ENCODE measurements at places on chromosomes 13 and 19.

DNA sequence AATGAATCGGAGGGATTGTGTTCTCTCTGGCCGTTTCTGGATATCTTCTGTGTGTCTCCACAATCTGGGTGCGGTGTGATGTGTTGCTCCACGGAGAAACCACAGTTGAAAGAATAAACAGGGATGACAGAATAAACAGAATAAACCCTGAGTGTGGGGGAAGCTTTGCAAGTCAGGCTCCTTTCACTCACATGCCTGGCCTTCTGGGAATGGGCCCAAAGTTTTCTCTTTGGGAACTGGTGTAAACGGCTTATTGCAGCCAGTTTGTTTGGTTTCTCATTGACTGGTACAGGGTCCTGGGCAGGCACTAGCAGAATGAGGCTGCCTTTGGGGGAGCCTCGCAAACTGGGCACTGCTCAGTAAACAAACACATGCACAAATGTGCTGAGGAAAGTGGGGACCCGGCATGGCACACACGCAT is 324.7 kb downstream of the DLEU7 start:
- no peak for DNase-seq

- no peak for DNase-seq
Observed at GRCh38 chr19:31337008-31337914, 12.0 kb downstream of the TSHZ3 start.

DNA sequence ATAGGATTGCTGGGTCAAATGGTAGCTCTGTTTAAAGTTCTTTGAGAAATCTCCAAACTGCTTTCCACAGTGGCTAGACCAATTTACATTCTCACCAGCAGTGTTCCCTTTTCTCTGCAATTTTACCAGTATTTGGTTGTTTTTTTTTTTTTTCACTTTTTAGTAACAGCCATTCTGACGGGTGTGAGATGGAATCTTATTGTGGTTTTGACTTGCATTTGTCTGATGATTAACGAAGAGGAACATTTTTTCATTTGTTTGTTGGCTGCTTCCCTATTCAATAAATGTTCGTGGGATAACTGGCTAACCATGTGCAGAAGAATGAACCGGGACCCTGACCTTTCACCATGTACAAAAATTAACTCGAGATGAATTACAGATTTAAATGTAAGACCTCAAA is 31.2 kb downstream of the CYP4F2 start:
- DNase-seq, result no peak

DNA sequence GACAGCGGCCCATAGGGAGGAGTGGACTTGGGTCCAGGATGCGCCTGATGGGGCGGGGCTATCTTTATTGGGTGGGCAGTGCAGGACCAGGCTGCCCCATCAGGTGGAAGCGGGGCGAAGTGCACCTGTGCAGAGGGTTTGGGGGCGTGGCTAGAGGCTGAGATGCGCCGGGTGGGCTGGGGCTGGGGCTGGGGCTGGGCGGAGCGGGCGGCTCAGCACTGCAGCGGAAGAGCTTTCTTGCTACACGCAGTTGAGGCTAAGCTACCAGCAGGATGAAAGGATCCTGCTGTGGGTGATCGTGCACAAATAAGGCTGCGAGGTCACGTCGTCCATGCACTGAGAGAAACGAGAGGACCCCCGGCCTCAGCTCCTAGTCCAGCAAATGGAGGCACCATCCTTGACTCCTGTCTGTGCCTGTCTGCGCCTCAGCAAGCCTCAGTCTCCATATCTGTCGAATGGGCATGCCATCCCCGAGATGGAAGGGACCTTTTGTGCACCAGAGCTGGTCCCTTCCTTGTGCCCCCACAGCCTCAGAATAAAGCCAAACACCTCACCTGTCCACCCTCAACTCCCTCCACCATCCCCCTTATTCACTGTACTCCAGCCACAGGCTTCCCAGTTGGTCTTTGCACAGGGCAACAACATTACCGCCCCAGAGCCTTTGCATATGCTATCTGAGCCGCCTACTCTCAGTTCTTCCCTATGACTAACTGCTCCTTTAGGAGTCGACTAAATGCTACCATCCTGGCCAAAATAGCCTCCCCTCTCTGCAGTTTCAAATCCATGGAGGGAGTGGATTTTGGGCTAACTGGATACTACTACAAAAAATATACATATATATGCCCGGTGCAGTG is 21.0 kb upstream of the HOMER3 start:
- DNase-seq, result no peak

- DNase-seq, result no peak
Observed at GRCh38 chr19:6718111-6718740, 2.2 kb downstream of the C3 start.

GRCh38 chr13:99433543-99434075 is 67.7 kb upstream of the TM9SF2 start:
- DNase-seq, result no peak
